ENCODE measurements at places on chromosomes 1 and 21. TPM values are rescaled to one million over a fixed set of nuclear protein-coding genes. Genes with fewer than 3 reads are reported as not detected.

Gene SMIM1
- total RNA-seq, result 1.5 TPM

Gene MRPS21
- 53.7 TPM for total RNA-seq

Gene KCNA3
- 5.6 TPM for total RNA-seq

Gene SHISAL2A
- total RNA-seq, result not detected

Gene PAX7
- not detected for total RNA-seq

Gene CD34
- under 0.01 TPM for total RNA-seq

Gene CA14
- not detected for total RNA-seq

Gene AMPD1
- total RNA-seq, result not detected

Gene IPO9
- 28.4 TPM for total RNA-seq

Gene VTCN1
- total RNA-seq, result under 0.01 TPM

Gene FCAMR
- not detected for total RNA-seq

Gene PROK1
- not detected for total RNA-seq

Gene GNAT2
- under 0.01 TPM for total RNA-seq

Gene AADACL3
- total RNA-seq, result not detected

Gene DSCAM
- not detected for total RNA-seq

Gene CLCA4
- total RNA-seq, result not detected

Gene FAM177B
- total RNA-seq, result not detected

GRCh38 chr21:15050568-15051377 lies 14.0 kb downstream of the NRIP1 start:
- H3K27ac ChIP-seq, result no peak overlapping the region
- no peaks in the 10 kb centered on the region for H3K36me3 ChIP-seq
- no peak for DNase-seq
- H3K4me3 ChIP-seq, result no peak overlapping the region
- H3K4me1 ChIP-seq, result no peaks in the 10 kb centered on the region

- H3K4me3 ChIP-seq, result no peak overlapping the region
- no peaks in the 10 kb centered on the region for H3K4me1 ChIP-seq
- no peaks in the 10 kb centered on the region for H3K36me3 ChIP-seq
- DNase-seq, result no peak
- H3K27ac ChIP-seq, result no peak overlapping the region
These were observed 11.4 kb upstream of the CLDN14 start for GRCh38 chr21:36491209-36491910.

DNA sequence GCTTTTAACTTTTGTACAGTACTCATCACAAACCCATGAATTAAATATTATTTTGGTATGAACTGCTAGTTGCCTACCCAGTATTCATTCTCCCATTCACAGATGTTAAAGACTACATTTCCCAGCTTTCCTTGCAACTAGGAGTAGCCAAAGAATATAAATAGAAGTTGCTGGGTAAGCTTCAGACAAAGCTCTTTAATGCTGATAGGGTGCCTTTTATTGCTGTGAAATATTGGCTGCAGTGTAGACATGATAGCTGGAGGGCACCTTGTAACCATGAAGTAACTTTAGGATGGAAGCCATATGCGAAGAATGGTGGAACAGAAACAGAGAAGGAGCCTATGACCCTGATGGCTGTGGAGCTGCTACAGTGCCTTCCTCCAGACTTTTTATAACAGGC lies 16.7 kb downstream of the JUN start:
- H3K27me3 ChIP-seq, result no peaks in the 10 kb centered on the region
- no peak for DNase-seq
- no peak overlapping the region for H3K27ac ChIP-seq
- no peak overlapping the region for H3K4me3 ChIP-seq
- peaks cover 25% of the 10 kb centered on the region for H3K4me1 ChIP-seq

- H3K27ac ChIP-seq, result no peak overlapping the region
- H3K4me1 ChIP-seq, result peaks cover 3% of the 10 kb centered on the region
- no peak for DNase-seq
These were observed 15.1 kb downstream of the CASP9 start for GRCh38 chr1:15508700-15509487.

DNA sequence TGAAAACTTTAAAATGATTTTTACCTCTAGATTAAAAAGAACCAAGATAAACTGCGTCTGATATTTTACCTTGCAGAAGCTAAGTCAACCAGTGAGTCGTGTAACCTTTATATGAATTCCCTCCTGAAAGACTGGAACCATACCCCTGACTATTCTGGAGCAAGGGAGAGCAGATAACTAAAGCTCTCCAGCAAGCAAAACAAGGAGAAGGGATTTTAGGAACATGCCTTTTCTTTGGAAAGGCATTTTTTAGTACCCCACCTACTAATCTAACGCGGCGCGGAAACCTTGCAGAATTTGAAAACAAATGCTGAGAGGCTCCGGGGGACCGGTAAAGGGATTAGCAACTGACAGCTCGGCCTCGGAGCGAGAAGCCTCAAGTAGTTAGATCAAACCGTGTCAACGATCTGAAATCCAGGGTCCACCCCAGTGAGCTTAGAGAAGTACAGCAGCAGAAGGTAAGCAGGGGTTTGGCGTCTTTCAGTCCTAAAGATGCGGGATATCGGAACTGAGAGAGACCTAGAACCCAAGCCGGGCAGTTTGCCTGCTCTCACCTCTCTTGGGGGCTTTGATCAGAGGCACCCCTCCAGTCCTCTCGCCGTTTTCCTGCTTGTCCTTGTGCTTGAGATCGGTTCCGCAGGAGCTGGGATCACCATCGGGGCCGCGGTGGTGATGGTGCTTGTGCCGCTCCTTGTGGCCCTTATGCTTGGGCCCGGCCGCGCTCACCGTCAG lies 954 bp downstream of the RSBN1 start:
- peak; percentile 35 for DNase-seq
- no peaks in the 10 kb centered on the region for H3K27me3 ChIP-seq
- no peaks in the 10 kb centered on the region for H3K36me3 ChIP-seq
- peak overlapping the region; percentile 96 for H3K4me3 ChIP-seq

- no peak overlapping the region for H3K4me3 ChIP-seq
- H3K27me3 ChIP-seq, result no peaks in the 10 kb centered on the region
- DNase-seq, result no peak
- H3K27ac ChIP-seq, result no peak overlapping the region
- peaks cover 6% of the 10 kb centered on the region for H3K4me1 ChIP-seq
These were observed 68.0 kb downstream of the PDE9A start for GRCh38 chr21:42721341-42721824.

DNA sequence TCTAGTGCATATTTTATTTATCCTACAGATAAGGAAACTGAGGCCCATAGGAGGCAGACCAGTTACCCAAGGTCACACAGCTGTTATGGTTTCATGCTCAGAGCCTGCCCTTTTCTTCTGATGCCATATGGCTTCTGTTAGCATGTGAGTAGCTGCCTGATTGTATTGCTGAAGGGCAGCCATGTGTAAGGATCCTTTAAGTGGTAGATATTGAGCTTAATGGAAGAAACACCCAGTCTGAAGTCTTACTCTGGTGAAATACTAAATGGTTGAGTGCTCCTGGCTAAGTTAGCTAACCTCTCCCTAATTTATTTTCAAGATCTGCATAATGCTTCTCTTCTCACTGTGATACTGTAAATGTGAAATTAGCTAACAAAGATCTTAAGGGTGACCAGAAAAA lies 30.9 kb downstream of the ADAMTS5 start:
- H3K27ac ChIP-seq, result no peak overlapping the region
- DNase-seq, result no peak
- no peaks in the 10 kb centered on the region for H3K36me3 ChIP-seq
- peaks cover 2% of the 10 kb centered on the region for H3K4me1 ChIP-seq

DNA sequence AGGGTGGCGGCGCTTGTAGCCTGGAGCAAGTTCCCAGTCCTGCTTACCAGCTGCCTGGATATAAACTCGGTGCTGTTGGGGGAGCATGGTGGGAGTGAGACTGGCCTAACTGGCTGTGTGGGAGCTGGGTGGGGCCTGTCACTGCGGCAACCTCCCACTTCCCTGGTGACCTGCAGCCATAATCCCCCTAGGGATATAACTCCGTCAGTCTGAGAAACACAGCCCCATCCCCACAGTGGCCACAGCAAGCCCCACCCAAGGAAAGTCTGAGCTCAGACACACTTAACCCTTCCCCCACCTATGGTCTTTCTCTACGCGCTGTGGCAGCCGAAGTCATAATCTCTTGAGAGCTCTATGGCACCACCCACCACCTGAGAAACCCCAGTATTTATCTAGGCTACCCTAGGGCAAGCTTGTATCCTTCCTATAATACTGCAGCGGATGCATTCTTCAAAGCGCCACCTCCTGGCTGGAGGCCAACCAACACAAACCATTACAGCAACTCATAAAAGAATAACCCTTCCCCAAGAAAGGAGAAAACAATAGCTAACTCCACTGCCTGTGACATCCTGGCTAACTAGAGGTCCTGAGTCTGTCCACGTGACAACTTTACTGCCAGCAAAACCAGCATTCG lies 57.4 kb downstream of the ZNF648 start:
- no peak overlapping the region for H3K27ac ChIP-seq
- no peak overlapping the region for H3K4me3 ChIP-seq
- H3K36me3 ChIP-seq, result no peaks in the 10 kb centered on the region

DNA sequence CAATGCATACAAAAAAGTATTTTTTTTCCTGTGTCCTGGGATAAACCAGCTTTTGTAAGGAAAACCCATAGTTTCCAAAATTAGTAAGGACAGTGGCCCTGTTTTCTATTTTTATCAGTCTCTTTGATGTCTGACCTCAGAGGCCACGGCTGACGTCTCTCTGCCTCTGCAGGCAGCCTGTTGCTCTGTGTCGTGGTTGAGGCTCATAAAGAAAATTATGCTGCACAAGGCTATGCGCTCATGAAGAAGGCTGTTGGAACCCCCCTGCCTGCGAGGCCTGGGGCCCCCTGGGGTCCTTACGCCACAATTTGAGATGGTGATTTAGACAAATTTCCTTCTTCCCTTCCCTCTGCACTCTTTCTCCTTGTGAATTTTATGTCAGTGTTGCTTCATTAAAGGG lies 48.9 kb downstream of the AGPAT3 start:
- no peaks in the 10 kb centered on the region for H3K36me3 ChIP-seq
- DNase-seq, result peak; percentile 48
- H3K27me3 ChIP-seq, result no peaks in the 10 kb centered on the region
- H3K4me3 ChIP-seq, result no peak overlapping the region
- H3K27ac ChIP-seq, result no peak overlapping the region

DNA sequence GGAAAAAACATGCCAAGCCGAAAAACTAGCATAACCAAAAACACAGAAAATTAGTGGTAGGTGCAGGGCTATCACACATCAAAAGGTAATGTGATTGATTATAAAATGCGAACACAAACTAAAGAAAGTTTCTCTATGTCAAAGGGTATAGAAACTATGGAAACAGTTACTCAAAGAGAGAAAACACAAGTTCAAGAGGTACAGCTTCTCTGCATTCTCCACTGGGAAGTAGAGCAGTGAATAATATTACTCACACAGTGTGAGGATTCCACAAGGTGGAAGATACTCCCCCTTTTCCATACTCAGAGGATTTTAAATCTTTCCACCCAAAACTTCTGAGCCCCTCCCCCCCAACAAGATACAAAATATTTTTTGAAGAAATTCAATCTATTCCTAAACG lies 18.6 kb downstream of the AKT3 start:
- no peaks in the 10 kb centered on the region for H3K27me3 ChIP-seq
- no peak overlapping the region for H3K27ac ChIP-seq
- DNase-seq, result no peak

GRCh38 chr1:55781944-55782482 lies 566.8 kb upstream of the USP24 start:
- H3K4me1 ChIP-seq, result peaks cover 10% of the 10 kb centered on the region
- H3K27me3 ChIP-seq, result no peaks in the 10 kb centered on the region
- peak overlapping the region; percentile 20 for H3K27ac ChIP-seq
- peak; percentile 95 for DNase-seq
- no peaks in the 10 kb centered on the region for H3K36me3 ChIP-seq

- H3K27me3 ChIP-seq, result peaks cover 8% of the 10 kb centered on the region
- no peak for DNase-seq
- no peaks in the 10 kb centered on the region for H3K36me3 ChIP-seq
These were observed 5.1 kb downstream of the ABCG1 start for GRCh38 chr21:42223826-42224575.

- H3K27ac ChIP-seq, result peak overlapping the region; percentile 15
- H3K36me3 ChIP-seq, result no peaks in the 10 kb centered on the region
- no peaks in the 10 kb centered on the region for H3K27me3 ChIP-seq
- peaks cover 21% of the 10 kb centered on the region for H3K4me1 ChIP-seq
These were observed 52.9 kb downstream of the MRPS6 start for GRCh38 chr21:34126269-34126668.

- H3K27ac ChIP-seq, result peak overlapping the region; percentile 33
- DNase-seq, result no peak
- H3K4me3 ChIP-seq, result no peak overlapping the region
- H3K27me3 ChIP-seq, result no peaks in the 10 kb centered on the region
- H3K36me3 ChIP-seq, result no peaks in the 10 kb centered on the region
- H3K4me1 ChIP-seq, result peaks cover 29% of the 10 kb centered on the region
These were observed 83.0 kb downstream of the MAN1C1 start for GRCh38 chr1:25699500-25700143.

GRCh38 chr1:1917304-1917976 lies 1.6 kb downstream of the TMEM52 start:
- no peak overlapping the region for H3K4me3 ChIP-seq
- DNase-seq, result no peak
- no peak overlapping the region for H3K27ac ChIP-seq
- H3K4me1 ChIP-seq, result peaks cover 6% of the 10 kb centered on the region
- no peaks in the 10 kb centered on the region for H3K36me3 ChIP-seq

GRCh38 chr21:40466893-40467483 lies 380.0 kb downstream of the DSCAM start:
- no peaks in the 10 kb centered on the region for H3K36me3 ChIP-seq
- H3K4me3 ChIP-seq, result no peak overlapping the region
- DNase-seq, result peak; percentile 13
- no peaks in the 10 kb centered on the region for H3K27me3 ChIP-seq
- no peaks in the 10 kb centered on the region for H3K4me1 ChIP-seq

DNA sequence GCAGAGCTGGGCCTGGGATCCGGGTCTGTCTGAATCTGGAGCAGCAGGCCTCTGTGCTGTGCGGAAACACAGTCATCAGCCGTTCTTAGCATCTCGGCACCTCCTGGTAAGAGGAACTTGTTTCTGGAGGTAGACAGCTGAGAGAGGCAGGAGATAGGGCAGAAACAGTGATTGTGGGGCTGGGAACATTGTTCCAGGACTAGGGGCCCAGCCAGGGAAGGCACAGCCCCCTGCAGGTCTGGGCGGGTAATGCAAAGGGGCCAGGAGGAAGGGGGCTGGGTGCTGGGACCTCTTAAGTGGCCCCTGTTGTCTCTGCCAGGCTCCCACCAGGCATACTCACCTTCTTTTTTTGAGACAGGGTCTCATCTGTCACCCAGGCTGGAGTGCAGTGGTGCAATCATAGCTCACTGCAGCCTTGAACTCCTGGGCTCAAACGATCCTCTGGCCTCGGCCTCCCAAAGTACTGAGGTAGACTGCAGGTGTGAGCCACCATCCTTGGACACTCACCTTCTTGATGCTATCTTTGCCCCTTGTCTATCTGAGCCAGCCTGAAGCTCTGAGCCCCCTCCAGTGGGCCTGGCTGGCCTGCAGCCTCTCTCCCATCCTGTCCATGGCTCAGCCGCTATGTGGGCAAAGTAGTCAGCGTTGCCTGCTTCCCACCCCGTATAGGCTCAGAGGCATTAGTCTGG lies 134.3 kb upstream of the ZBTB40 start:
- no peak for DNase-seq
- no peak overlapping the region for H3K27ac ChIP-seq
- H3K4me3 ChIP-seq, result no peak overlapping the region
- H3K36me3 ChIP-seq, result no peaks in the 10 kb centered on the region
- H3K27me3 ChIP-seq, result peaks cover 12% of the 10 kb centered on the region

DNA sequence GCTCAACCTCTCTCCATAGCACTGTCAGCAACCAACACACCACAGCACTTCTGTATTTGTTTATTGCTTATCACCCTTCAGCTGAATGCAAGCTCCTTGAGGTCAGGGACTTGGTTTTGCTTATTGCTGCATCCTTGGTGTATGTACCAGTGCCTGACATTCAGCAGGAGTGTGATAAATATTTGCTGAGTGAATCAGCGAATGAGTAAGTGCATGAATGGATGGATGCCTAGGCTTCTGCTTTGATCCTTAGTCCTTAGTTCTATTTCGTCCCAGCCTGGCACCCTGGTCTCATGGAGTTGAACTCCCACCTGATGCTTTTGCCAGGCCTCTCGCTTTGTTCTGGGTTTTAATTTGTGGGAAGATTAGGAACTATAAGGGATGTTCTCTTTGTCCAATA lies 88.2 kb downstream of the ZSCAN20 start:
- no peak overlapping the region for H3K27ac ChIP-seq
- H3K4me3 ChIP-seq, result no peak overlapping the region

All from fibroblast of lung (primary cell).